ENCODE measurements at places on chromosomes 6 and 20.

- DNase-seq: no peak
Measured at GRCh38 chr6:132357120-132357519, 44.2 kb downstream of the MOXD1 start.

DNA sequence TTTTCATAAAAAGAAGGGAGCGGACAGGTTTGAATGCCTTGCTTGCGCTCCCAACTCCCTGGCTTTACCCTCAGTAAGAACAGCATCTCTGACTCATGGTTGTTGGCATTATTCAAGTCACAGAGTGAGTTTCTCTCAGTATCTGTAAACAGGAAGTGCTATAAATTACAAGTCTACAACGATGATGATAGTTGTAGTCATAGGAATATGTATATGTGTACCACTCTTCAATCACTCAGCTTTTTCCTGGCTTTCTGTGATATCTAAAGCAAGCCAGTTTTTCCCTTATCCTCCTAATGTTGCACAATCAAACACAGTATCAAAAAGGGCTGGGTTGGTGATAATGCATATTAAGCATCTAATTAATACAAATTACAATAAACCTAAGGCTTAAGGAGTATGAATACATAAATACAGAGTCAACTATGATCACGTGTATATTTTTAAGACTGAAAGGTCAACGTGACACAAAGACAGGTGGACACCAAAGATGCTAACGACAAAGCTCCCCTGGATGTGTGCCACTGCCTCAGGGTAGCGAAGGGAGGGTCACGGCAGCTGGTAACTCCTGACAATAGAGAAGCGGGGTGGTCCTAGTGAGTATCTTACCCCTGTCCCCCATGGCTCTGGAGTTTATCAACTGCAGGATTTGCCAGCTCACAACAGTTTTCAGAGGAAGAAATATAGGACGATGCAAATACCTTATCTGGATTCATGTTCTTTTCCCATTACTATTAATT lies 202.8 kb downstream of the BTBD9 start:
- DNase-seq: no peak

- peak; percentile 76 for DNase-seq
Measured at GRCh38 chr20:19875376-19876221, 117.5 kb downstream of the RIN2 start.

- DNase-seq: no peak
Measured at GRCh38 chr6:56593801-56594318, 48.8 kb downstream of the DST start.

DNA sequence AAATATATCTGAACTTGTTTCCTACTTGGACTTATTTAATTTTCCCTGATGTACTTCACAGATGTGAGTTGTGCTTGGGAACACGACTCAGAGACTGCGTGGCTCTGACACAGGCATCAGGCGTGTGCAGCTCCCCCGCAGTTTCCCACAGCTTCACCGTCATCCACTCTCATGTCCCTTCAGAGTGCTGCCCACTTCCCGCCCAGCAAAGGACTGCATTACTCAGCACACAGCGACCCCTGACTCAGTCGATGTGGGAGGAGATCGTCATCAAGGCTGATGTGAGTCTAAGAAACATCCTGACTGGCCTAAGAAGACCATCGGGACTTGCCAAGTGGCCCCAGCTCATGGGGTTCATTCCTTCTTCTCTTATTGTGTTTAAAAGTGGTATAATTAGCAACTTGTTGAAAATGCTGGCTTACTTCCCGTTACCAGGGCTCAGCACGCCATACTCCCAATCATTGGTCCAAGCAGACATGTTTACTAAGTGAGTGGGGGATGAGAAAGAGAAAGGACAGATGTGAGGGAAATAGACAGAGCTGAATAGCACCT lies 539.4 kb upstream of the JARID2 start:
- DNase-seq: peak; percentile 69

- DNase-seq: no peak
Measured at GRCh38 chr6:67591910-67592309, 1043.2 kb upstream of the ADGRB3 start.
